NCI-H1417 (cell line): ENCODE measurements at places on chromosomes 16 and 17.
A peak's percentile ranks its signal among the peaks of the same experiment; 100 is the strongest.

GRCh38 chr16:77548766-77549165, 113.9 kb upstream of the ADAMTS18 start:
- DNase-seq: no peak

DNA sequence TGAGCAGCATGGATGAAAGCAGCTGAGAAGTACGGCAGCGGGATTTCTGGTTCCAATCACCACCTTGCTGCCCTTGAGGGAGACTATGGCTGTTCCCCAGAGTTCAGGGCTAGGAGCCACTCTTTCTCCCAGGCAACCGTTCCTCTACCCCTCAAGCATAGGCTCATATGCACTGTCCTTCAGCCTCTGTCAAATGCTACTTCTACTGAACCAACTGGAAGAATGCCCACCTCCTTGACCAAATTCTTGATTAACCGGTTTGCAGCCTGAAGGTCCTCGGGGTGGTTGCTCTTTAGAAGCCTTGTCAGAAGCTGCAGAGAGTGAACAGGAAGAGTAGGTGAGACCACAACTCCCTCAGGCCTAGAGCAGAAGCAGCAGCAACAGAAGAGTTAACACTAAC, 23.8 kb downstream of the GGA2 start:
- no peak for DNase-seq

DNA sequence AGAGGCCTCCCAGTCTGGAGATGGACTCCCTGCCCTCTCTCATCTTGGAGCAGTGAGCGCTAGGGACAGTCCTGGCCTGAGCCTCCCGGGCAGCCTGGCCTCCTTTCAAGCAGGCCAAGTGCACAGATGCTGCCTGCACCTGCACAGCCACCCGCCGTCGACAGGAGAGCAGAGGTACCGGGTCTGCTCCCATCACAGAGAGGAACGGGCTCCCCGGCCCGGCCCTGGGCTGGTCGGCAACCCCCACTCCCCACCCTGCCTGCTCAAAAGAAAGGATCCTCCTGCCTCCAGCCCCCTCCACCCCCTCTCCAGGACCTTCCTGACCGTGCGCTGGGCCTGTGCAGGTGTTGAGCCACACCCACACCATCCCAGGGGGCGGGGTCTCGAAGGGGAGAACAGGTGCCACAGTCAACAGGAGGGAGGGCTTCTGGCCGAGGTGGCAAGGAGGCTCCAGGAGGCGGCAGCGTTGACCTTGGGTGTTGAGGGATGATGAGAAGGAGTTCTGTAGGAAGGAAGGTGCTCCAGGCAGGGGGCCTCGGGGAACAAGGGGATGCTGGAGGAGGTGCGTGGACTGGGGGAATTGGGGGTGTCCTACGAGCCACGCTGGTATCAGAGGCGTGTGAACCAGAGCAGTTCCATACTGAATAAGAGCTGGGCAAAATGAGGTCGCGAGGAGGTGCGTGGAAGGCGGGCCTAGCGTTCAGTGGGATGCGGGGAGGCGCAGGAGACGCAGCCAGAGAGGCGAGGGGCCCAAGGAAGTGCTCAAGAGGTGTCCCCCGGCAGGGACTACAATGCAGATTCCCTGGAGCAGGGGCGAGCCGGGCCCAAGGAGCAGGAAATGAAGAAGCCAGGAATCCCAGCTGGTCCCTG, 967 bp upstream of the CDH15 start:
- DNase-seq: peak; percentile 70

DNA sequence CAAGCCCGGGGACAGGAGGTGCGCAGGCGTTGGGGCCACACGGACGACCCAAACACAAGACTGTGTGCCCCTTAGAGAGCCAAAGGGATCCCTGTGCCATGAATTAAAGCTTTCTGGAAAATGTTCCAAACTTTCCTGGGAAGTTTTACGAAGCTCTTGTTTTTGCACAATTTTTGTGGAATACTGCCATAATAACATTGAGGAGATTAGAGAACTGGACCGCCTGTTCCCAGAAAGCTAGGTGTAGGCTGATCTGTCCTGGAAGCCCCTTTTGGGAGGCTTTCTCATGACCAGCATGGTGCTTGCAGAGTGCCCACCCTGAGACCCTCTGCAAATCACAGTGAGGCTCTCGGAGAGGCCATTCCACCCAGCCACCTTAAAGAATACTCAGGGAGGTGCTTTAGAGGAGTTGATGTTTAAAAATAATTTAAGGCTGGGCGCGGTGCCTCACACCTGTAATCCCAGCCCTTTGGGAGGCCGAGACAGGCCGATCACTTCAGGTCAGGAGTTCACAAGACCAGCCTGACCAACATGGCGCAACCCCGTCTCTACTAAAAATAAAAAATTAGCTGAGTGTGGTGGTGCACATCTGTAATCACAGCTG, 1.1 kb downstream of the KDM8 start:
- DNase-seq: no peak

DNA sequence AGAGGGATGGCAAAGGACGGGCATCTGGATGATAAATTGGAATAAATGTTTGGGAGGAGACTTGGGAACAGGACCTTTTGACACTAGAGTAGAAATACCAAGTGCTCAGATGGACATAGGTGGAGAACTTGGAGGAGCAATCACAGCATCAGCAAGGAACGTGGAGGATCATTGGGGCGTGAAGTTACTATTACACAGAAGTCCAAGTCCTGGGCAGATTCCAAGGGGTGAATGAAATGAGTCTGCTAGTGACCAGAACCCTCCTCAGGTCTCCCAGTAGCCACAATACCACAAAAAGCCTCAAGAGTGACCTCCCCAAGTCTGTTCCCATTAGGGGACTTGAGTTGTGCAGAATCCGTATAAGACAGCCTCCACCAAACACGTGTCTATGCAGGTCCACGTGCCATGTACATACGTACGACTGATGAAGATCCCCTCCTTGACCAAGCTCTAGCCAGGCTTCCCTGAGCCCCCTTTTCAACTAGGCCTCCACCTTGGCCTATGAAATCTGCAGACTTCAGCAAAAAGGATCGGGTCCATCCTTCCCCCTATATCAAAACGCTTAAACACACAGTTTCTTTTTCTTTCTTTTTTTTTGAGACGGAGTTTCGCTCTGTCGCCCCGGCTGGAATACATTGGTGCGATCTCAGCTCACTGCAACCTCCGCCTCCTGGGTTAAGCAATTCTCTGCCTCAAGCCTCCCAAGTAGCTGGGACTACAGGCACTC, 2.2 kb downstream of the C17orf67 start:
- DNase-seq: no peak

GRCh38 chr16:11312718-11313492, 31.8 kb upstream of the PRM1 start:
- DNase-seq: peak; percentile 18

GRCh38 chr16:8869212-8869987, 594 bp upstream of the CARHSP1 start:
- no peak for DNase-seq

DNA sequence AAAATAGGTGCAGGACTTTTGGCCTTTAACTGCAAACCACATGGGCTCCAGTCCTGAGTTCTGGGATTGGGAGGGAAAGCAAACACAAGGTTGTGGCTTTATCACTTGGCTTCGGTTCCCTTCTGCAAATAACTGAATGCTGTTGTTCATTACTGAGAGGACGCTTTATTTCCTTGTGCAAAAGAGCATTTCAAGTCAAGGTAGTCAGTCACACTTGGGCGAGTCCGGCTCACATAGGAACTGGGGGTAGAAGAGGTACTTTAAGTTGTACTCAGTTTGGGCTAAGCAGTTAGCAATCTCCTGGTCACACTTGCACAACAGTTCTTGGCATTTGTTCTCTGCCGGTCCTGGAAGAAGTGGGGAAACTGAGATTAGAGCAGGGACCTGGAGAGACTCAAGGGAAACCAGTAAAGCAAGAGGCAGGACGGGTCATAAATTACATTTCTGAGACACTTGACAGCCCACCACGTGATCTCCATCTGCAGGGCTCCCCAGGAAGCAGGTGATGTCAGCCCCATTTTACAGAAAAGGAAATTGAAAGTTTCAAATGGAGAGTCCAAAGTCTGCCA, 21.6 kb downstream of the PLA2G10 start:
- no peak for DNase-seq

- no peak for DNase-seq
Observed at GRCh38 chr16:13702614-13703013, 217.3 kb upstream of the ERCC4 start.

DNA sequence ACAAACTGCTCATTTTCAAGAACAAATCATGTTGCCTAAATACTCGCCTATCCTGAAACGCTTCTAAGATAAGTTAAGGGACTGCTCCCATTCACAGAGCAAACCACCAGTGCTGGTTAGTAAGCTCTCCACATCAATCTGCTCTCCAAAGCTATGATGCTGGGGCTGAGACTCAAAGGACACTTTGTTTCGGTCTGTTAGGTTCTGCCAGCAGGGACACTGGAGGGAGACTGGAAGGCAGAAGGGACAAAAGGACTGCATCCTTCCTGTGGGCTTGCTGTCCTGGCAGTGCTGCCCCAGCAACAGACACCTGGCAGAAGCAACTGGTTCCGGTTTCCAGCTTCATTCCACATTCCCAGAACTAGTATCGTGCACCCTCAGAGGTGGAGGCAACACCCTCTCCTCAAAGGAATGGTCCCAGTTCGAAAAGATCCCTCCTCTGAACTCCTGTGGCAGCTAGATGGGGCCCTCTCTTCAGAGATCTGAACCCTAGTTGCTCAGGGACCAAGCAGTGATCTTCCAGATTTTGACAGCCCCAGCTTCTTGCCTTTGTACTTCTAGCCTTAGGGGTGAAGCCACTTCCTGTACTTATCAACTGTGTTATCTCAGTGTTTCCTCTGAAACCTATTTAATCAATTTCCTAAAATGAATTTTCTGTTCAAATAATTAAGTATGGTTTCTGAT, 73.4 kb upstream of the GSG1L start:
- DNase-seq: no peak
